Dermis blood vessel endothelial cell (primary cell): ENCODE measurements at places on chromosomes 2 and 18. TPM values are rescaled to one million over a fixed set of nuclear protein-coding genes. Genes with fewer than 3 reads are reported as not detected.
A peak's percentile ranks its signal among the peaks of the same experiment; 100 is the strongest.

ACTG2 gene
- total RNA-seq = 0.05 TPM in 1 of 2 replicates, not detected in the other

ALLC gene
- not detected in 2 replicates for total RNA-seq

MARCO gene
- not detected in 2 replicates for total RNA-seq

TACR1 gene
- total RNA-seq = not detected in 2 replicates

TANC1 gene
- 92.6 and 99.7 TPM in 2 replicates for total RNA-seq

- DNase-seq = no peak
Measured at GRCh38 chr2:18684206-18685038, 95.1 kb upstream of the NT5C1B start.

DNA sequence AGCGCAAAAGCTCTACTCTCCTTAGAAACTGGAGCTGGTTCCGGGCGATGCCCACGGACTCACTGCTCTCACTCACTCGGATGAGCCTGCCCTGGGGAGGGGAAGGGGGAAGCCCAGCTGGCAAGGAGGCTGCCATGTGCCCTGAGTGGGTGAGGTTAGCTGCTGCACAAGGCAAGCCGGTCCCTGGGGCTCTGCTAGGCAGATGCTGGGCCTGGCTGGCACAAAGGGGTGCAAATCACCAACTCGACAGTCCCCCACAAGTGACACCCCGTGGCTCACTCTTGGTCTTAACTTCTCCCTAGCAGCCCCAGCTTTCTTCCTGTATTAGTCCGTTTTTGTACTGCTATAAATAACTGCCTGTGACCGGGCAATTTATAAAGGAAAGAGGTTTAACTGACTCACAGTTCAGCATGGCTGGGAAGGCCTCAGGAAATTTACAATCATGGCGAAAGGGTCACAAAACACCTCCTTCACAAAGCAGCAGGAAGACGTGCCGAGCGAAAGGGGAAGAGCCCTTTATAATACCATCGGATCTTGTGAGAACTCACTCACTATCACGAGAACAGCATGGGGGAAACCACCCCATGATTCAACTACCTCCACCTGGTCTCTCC is 33.2 kb downstream of the ADCY3 start:
- DNase-seq = peak; percentile 85

GRCh38 chr2:228916416-228917090 is 354.5 kb downstream of the PID1 start:
- DNase-seq = no peak

DNA sequence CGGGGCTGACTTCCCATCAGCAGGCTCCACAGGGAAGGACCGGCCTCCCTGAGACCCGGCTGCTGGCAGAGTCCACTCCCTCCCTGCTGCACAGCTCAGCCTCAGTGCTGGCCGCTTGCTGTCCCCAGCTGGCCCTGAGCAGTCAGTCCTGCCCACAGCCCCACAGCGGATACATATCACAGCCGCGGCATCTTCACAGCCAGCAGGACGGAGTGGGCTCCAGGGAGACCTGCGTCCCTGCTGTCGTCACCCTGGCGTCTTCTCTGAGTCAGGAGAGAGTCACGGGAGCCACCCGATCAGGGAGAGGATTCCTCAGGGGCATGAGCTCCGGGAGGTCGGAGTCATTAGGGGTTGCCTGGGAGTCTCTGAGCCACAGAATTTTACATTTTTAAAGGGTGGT is 13.1 kb upstream of the SNTG2 start:
- no peak for DNase-seq

DNA sequence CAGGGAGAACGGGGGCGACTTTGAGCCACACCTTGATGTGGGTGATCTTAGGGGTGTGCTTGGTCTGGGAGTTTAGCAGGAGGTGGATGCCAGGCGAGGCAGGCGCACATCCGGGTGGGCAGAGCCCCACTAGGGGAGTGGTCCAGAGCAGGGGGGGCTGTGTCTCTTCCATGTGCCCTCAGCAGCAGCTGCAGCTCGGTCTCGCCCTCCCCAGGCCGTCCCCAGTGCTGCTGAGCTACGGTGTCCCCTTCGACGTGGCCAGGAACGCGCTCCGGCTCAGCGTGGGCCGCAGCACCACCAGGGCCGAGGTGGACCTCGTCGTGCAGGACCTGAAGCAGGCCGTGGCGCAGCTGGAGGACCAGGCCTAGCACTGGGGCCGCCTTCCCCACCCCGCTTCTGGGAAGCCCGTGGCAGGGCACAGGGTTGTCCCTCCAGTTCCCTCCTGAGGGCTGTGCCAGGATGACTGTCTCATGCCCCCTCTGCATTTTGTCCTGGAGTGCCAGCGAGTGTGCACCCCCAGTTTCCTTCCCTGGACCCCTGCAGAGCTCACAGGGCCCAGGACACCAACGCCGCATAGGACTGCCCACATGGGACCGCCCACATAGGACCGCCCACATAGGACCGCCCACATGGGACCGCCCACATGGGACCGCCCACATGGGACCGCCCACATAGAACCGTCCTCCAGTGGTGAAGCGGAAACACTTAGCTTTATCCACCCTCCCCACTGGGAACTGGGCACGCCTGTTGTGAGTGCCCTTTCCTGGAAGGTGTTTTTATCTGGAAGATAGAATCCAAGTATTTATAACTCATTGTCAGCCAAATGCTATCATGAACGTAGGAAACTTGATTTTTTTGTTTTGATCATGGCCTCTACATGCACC is 1.9 kb upstream of the ESPNL start:
- DNase-seq = peak; percentile 96

DNA sequence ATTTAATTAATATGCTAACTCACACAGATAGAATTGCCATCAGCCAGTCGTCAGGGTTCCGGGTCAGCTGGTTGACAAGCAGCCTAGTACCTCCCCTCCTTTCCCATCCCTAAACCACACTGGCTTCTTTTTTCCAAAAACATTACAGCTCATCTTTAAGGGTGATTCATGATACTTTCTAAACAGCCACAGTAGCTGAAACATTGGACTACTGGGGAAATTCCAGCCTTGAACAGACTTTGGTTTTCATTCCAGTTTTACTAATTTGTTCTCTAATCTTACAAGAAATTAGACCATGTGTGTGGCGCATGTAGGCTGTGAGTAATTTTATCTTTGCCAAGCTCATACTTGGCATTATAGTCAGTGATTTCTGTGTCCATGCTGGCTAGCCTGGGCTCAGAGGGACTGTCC is 110.8 kb downstream of the FMNL2 start:
- DNase-seq = peak; percentile 45

GRCh38 chr2:201781557-201782051 is 871 bp upstream of the ALS2 start:
- peak; percentile 31 for DNase-seq

DNA sequence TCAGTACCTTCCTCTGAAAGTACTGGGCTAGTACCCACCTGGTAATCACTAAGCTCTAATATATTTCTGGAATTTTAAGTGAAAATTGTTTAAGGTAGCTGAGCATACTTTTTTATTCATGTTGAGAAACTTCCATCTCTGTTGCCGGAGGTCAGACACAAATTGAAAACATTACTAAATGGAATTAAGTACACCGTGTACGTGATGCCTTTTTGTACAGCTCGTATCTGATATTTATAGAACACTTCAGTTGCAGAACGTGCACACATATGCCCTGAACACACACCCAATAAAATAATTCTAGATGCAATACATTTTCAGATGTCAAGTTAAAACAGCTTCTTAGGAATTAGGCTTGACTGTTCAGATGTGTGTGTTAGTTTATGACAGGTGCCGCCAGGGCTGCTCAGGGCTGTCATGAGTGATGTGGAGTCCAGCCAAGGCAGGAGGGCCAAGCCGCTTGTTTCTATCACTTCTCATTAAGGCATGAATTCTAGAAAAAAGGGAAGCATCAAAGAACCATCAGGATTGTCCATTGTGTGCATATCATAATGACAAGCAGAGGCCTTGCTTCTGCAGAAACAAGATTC is 80.9 kb upstream of the FOSL2 start:
- no peak for DNase-seq

GRCh38 chr2:127598711-127599110 is 47.2 kb upstream of the GPR17 start:
- no peak for DNase-seq

DNA sequence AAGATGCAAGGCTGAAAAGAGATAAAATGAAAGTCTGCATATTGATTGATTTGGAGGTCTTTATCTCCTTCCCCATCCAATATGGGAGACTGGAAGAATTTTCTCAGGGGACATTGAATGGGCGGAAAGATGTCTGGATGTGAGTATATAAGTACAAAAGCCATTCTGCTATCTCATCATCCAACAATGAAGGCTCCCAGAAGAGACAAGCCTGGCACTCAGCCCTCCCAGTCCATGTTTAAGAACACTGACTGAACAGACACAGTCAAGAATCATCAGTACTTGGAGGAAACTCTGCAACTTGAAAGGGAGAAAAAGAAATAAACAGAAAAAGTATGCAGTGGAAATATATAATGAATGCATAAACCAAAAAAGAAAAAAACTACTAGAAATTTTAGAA is 80.9 kb downstream of the PTRHD1 start:
- no peak for DNase-seq

- no peak for DNase-seq
Measured at GRCh38 chr2:8622199-8622911, 59.5 kb upstream of the ID2 start.

DNA sequence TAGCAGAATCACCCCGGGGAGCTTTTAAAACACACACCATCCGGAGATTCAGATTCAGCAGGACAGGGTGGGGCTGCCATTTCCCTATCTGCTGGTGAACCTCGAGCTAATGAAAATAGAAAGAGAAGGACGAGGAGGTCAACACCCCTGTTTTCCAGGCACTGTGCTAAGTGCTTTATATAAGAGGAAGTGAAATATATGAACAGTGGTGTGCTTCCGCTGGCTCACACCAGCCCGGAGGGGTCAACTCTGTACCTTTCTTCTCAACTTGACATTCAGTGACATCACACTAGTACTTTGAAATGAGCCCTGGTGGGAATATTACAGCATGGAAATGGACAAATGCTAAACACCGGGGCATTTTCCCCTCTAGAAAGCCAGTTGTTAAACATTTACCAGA is 108.3 kb upstream of the LTBP1 start:
- DNase-seq = peak; percentile 24

- no peak for DNase-seq
Measured at GRCh38 chr2:156541229-156541628, 105.0 kb downstream of the GPD2 start.

DNA sequence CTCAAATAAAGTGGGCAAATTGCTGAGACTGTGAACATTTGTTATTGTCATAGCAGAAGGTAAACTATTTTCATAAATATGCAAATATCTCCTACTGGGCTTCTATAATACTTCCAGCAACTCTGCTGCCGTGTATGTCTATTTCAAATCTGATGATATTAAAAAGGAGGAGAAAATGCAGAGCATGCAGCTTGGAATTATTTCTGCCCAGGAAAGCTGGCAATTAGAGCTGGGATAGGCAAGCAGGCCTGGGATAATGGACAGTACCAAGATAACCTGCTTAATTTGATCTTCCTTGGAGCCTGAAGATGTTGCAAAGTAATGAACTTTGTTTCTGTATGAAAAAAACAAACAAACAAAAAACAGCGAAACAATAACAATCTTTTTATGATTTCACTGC is 72.8 kb downstream of the HNMT start:
- DNase-seq = no peak

DNA sequence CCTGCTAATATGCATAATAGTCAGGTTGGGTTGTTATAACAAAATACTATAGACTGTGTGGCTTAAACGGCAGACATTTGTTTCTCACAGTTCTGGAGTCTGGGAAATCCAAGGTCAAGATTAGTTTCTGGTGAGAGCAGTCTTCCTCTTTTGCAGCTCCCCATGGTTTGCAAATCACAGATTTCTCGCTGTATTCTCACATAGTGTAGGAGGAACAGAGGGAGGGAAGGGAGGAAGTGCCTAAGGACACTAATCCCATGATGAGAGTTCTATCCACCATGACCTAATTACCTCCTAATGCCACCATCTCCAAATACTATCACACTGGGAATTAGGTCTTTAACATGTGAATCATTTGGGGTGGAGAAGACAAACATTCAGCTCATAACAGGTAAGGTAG is 20.1 kb upstream of the PTH2R start:
- no peak for DNase-seq

DNA sequence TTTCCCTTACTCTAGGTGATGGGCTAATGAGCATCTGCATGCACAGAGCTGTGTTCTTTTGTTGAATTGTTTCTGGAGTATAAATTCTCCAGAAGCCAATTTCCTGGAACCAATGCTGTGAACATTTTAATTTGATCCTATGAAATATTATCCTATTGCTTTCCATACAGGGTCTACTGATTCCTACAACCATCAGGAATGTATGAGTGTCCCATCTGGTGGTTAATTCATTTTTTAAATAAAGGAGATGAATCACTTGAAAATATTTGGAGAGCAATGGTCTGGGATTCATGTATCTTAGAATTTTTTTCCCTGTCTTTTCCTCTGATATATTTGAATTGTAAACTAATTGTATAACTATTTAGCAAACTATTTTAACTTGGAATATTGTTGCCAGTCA is 14.0 kb downstream of the KIF5C start:
- no peak for DNase-seq

GRCh38 chr2:136384531-136385303 is 266.8 kb upstream of the CXCR4 start:
- DNase-seq = peak; percentile 64

DNA sequence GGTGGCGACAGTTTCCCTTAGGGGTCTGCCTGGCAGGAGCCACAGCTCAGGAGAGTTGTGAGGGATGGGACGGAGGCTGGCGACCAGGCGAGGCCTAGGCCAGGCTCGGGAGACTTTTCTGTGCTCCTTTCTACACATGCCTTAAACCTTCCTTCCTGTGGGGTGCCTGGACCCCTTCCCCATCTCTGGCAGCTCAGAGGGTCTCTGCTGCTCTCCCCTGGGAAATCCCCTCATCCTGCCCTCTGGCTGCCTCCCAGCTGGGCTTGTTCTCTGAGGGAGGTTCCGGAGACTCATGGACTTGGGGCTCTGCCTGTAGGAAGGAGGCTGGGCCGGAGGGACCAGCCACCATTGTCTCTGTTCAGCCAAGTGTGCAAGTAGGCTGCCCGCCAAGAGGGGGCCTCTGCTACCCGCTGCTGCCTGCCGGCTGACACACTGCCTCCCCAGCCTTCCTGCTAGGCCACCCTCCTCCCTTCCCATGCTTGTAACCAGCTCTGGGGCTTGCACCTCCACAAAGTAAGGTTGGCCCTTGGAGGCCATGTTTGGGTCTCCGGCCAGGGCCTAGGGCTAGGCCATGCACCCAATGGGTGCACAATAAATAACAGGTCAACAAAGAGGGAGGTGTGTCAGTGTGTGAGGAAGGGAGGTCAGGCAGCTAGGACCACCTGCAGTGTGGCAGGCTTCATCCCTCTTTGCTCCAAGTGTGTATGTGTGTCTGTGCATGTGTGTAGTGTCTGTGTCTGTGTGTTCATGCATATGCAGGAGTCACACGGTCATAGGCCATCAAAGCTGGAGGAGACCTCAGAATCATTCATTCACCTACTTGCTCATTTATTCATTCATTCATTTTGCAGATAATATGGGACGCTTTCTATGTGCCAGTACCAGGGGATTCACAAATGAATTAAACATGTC is 28.8 kb downstream of the PSD4 start:
- DNase-seq = no peak
